Activated T-cell treated with anti-CD3 and anti-CD28 coated beads for 48 hours (primary cell): ENCODE measurements at places on chromosomes 2 and 18.
A peak's percentile ranks its signal among the peaks of the same experiment; 100 is the strongest.

- DNase-seq, result peak; percentile 69
Measured at GRCh38 chr2:68362069-68362468, 3.0 kb upstream of the PLEK start.

DNA sequence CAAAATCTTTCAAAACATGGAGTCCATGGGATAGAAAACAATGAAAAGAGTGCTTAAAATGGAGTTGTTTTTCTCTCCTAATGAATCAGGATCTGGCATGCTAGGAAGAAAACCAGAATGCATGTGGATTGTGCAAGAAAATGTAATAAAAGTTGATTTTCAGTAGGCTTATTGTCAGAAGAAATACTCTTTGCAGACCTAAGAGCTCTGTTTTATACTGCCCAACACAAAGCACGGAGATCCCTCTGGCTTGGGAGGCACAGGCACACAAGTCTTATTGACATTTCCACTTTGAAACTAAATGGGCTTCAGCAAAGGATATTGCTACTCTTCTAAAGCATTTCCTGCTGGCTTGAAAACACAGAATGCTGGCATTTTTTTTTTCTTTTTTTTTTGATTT lies 15.5 kb upstream of the DAPL1 start:
- no peak for DNase-seq

DNA sequence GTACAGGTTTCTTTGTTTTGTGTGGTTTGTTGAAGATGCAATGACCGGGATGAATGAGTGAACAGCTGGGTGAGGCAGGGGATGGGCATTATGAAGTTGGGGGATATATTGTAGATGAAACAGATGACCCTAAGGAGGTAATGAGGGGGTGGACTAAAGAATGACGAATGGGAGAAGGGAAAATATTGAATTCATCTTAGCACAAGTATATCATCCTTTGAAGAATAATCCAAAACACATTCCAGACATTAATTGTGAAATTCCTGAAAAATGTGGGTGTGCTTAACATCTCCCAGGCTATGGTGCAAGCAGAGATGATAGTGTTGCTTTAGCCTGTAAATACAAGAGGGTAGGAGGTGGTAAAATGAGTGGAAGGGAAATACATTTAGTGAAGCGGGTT lies 5.8 kb downstream of the CRIM1 start:
- DNase-seq, result no peak

DNA sequence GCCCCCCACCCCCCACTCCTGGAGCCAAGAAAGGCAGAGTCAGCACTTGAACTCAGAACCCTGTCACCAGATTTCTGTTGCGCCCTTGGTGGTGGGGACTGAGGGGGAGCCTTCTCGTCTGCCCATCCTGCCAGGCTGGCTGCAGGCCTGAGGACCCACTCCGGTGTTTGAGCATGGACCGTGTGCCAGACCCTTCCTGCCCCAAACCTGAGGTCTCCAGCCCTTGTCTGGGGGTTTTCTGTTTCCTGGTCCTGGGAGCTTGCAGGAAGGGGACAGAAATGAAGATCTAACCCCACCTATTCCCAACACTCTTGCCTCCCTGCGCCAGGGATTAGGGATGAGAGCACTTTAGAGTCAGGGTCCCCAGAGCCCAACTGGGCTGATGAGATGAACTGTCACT lies 190.6 kb downstream of the HAUS1 start:
- DNase-seq, result no peak

- DNase-seq, result no peak
Measured at GRCh38 chr18:58175122-58175785, 131.2 kb downstream of the NEDD4L start.

- DNase-seq, result no peak
Measured at GRCh38 chr18:44396550-44396949, 284.1 kb upstream of the SETBP1 start.

GRCh38 chr2:12106440-12107080 lies 360.1 kb downstream of the LPIN1 start:
- peak; percentile 38 for DNase-seq

GRCh38 chr2:2719781-2720180 lies 388.7 kb upstream of the MYT1L start:
- DNase-seq, result no peak
